Stimulated activated CD8-positive, alpha-beta memory T cell treated with anti-CD3 and anti-CD28 coated beads, Interleukin-15, amount 100 ng/mL, for 48 hours (primary cell): ENCODE measurements at places on chromosomes 13 and 19.

DNA sequence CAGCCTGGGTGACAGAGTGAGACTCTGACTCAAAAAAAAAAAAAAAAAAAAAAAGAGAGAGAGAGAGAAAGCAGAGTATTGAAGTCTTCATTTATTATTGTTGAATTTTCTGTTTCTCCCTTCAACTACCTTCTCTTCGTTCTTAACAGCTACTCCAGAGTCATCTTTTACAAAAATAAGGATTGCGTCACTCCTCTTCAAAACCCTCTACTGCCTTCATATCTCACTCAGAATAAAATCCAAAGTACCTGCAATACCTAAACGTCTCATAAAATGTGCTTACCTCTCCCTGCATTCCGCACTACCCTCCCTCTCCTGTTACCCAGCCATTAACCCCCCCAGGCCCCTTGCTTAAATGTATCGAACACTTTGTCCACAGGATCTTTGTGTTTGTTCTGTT is 17.4 kb upstream of the RPL21 start:
- DNase-seq = no peak

GRCh38 chr13:32140109-32140508 is 108.5 kb downstream of the FRY start:
- DNase-seq = no peak

GRCh38 chr19:5492635-5493409 is 37.6 kb downstream of the ZNRF4 start:
- no peak for DNase-seq

DNA sequence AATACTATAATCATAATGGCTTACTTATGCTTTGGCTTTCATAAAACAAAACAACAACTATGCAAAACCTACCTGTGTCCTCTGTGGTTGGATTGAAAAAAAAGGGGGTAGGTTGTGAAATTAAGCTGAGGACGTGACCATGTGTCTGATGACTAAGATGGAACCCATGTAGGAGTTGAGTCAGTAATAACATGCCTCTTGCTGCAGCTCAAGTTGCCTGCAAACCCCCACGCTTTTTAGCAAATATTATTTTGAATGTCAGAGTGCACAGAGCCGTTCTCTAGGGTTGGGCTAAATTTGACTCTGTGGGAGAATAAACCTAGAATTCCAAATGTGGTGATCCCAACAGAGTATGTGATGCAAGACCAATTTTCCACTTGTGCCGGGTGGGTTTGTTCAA is 209.3 kb downstream of the KCNRG start:
- no peak for DNase-seq

DNA sequence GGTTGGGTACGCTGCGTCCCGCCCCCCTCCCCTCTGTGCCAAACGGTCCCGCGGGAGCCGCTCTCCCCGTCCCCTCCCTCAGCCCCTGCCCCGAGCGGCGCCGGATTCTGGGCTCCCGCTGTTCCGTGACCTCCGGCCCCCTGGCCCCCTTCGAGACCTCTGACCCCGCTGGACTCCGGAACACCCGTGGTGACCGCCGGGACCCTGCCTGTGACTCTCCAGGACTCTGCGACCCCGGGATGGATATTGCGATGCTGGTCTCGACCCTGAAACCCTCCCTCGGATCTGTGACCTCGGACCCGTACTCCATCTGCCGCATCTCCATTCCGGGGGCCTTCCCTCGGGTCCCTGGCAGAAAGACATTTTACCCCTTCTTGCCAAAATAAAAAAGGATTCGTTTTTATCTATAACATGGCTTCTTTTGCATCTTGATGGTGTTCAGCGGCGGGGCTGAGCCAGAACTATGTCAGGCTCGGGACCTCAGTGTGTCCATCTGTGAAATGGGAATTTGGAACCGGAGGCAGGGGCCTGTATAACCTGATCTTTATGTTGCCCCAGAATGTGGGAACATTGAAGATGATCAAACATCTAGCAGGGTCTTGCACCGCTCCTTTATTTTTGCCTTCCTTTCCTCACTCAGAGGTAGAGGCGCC is 654 bp upstream of the MEGF8 start:
- DNase-seq = no peak

- DNase-seq = no peak
Observed at GRCh38 chr13:34351134-34351533, 533.2 kb downstream of the RFC3 start.

DNA sequence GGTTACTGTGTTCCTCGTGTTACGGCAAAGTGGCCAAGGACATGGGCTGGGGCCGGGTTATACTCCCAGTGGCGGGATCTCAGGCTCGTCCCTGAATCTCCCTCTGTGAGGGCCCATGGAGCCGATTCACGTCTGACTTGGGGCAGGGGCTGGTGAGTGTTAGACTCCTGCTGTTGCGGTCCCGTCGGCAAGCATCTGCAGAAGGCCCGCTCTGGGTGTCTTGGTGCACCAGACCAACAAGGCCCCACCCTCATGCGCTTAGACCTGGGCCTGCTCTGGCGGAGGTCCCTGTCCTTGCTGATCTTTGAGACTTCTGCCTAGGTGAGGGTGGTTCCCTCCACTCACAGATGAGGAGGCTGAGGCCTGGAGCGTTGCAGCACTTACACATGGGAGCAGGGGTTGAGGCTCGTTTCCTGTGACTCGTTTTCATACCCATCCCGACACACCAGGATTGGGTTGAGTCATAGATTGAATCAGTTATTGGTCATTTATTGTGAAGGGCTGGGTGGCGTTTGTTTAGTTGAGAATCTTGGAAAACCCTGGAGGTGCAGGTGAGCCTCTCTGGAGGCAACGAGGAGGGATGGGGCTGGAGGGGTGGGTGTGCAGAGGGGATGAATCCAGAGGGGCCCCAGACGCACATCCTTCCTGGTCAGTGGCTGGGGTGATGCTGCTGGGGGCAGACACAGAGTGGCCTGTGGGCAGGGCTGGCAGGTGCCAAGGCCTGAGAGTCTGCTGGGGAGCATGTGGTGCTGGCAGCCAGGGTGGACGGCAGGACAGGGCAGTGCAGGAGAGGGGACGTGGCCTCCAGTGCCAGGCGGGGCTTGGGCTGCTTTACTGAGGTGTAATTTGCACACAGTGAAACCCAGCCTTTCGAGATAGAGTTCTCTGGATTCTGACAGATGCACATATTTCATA is 4.6 kb downstream of the EPN1 start:
- DNase-seq = no peak

DNA sequence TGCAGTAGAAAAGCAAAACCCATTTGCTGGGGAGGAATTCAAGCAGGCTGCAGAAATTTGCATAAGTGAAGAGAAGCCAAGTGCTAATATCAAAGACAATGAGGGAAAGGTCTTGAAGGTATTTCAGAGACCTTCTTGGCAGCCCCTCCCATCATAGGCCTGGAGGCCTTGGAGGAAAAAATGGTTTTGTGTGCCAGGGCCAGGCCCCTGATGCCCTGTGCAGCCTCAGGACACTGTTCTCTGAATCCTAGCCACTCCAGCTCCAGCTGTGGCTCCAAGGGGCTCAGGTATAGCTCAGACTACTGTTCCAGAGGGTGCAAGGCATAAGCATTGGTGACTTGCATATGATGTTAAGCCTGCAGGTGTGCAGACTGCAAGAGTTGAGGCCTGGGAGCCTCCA is 463.2 kb upstream of the ATXN8OS start:
- no peak for DNase-seq

GRCh38 chr13:111897846-111898215 is 169.1 kb upstream of the SOX1 start:
- no peak for DNase-seq

DNA sequence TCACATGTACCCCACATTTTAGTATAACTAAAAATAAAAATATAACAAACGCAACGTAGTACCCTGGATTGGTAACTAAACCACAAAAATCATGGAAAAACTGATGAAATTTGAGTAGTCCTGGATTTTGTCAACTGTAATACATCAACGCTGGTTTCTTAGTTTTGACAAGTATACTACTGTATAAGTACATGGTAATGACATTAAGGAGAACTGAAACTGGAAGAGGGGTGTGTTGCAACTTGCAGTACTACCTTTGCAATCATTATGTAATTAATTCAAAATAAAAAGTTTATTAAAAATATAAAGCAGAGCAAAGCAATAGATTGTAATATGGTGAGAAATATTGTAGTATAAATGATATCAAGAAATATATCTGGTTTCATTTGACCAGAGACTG is 1158.0 kb upstream of the SPRY2 start:
- no peak for DNase-seq

DNA sequence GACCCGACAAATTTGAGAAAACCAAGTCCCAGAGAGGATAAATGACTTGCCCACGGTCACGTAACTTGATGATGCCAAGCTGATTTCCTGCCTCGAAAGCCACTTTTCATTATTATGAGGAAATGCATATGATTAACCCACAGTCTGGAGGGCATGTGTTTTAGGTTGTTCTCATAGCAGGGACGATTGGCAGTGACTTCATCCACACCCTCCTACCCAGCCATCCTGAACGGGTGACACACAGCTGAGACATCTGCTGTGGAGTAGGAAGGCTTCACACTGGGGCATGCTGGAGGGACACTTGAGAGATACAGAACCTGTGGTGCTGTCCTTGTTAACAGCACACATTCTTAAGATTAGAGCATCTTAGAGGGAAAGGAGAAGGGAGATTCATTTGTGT is 65.4 kb upstream of the WDFY2 start:
- DNase-seq = no peak

DNA sequence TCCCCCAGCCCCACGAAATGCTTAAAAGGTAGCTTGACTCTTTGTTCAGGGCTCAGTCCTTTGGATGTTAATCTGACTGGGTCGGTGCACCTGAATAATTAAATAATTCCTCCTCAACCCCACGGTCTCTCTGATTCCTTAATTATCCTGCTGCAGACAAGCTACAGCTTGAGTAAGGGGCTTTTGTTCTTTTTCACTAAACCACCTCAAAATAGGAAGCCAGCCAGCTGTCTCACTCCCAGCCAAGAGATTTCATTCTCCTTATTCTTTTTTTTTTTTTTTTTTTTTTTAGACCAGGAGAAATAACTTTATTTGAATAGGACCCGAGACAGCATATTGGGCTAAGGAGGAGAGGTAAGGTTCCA is 7.9 kb upstream of the FCGBP start:
- no peak for DNase-seq

DNA sequence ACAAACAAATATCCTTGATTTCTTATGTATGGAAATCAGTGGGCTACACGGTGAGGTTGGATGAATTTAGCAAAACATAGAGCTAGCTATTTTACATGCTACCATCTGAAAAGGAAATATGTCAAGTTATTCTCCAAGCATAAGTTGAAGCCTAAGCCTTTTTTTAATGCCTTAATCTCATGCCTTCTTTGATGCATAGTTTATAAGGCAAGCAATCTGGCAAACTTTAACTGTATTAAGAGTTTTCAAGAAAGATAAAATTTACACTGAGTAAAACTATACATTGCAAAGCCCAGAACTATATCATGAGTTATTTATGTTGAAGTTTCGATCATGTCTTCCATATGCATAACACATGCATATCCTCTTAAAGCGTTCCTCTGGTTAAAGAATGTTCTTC is 85.0 kb upstream of the ATXN8OS start:
- DNase-seq = no peak

DNA sequence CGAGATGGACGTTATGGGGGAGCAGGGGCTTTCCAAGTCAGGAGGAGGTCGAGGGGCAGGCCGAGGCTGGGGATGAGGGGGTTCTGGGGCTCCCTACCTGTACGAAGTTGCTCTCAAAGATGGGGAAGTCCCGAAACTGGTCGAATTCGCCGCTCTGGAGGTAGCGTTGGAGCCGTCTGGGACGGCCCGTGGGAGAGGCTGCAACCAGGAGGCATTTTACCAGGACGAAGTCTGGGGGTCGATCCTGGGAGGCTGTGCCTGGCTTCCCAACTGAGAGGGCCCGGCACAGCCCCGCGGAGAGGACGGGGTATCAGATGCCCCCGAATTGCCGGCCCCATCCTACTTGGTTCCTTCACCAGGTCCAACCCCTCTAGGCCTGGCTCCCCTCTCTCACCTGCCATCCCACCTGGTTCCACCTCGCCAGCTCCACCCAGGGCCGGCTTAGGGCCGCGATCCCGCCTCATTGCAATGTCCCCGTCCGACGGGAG is 527 bp upstream of the EMC10 start:
- DNase-seq = no peak

DNA sequence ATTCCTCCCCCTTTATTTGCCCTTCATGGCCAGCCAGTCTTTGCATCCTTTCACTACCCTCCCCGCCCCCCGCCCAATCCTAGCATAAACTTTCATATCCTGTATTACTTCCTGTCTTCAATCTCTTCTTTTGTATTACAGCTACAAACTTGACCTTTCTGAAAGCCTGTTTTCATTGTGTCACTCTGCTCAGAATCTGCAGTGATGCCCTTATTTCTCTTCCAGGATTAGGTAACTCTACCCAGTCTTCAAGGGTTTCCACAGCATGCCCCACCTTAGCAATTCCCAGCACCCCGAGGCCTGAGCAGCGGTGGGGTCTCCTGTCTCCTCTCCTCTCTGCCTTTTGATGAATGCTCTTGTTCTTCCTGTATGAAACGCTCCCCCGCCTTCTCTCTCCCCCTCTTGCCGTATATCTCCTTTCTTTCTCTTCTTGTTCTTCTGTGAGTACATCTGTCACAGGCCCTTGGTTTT is 145.6 kb downstream of the SHISA2 start:
- no peak for DNase-seq

- DNase-seq = peak; percentile 4
Observed at GRCh38 chr19:32570081-32570785, 10.8 kb upstream of the PDCD5 start.

DNA sequence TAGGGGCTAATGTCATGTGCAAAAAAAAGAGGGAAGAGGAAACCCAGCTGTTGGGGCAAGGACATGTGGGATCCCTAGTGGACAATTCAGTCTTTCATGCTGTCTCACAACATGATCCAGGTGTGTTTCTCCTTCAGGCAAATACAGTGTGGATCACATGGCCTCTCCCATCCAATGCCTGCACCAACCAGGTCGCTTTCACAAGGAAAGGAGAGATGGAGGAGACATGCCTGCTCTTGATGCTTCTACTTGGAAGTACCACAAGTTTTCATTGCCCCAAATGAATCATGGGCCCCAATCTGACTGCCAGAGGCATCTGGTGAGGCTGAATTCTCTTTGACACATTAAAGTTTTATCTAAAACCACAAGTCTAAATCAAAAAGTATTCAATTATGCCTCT is 82.1 kb downstream of the DLEU7 start:
- DNase-seq = no peak

- no peak for DNase-seq
Observed at GRCh38 chr13:40148101-40148500, 492.6 kb downstream of the COG6 start.
